ENCODE measurements at places on chromosomes 5 and 9.

DNA sequence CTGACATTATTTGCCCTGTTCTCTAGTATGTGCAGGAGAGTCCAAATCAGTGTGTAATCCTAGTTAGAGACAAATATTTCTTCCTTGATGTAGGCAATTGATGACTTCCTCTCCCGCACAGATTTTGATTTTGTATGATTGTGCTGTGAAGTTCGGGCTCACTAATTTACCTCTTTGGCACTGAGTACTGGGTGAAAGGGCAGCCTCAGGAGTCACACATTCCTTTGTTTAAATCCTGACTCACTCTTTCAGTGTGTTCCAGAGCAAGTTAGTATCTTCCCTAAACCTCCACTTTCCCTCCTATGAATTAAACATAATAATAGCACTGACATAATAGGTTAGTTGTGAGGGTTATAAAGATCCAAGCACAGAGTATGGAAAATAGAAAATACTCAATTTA lies 269.7 kb downstream of the ISL1 start:
- DNase-seq: no peak

- DNase-seq: no peak
These were observed 162.7 kb upstream of the LHFPL2 start for GRCh38 chr5:78811121-78811817.

GRCh38 chr5:64690417-64691151 lies at the start of gene SHISAL2B:
Gene SHISAL2B (plus strand): TSS chr5:64690503. CDS start chr5:64690624, 121 bp downstream.
- DNase-seq: no peak

DNA sequence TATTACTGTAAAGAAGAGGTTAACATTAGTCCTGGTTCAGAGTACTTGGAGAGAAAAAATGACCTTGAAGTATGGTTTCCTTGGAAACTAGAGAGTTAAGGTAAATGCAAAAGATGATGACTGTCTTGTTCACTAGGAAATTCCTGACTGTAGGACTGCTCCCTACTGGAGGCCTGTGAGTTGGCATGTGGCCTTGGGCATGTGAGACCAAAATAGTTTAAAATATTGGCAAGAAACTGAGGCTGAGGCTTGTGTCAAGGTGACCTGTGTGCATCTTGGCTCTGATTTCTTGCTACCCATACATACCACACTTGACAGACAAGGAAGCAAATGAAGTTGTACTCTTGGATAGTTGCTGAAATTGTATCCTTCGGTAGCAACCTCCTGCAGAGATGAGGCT lies 96.5 kb downstream of the TARS1 start:
- DNase-seq: no peak

- no peak for DNase-seq
These were observed 13.1 kb upstream of the TENT4A start for GRCh38 chr5:6700074-6700684.

DNA sequence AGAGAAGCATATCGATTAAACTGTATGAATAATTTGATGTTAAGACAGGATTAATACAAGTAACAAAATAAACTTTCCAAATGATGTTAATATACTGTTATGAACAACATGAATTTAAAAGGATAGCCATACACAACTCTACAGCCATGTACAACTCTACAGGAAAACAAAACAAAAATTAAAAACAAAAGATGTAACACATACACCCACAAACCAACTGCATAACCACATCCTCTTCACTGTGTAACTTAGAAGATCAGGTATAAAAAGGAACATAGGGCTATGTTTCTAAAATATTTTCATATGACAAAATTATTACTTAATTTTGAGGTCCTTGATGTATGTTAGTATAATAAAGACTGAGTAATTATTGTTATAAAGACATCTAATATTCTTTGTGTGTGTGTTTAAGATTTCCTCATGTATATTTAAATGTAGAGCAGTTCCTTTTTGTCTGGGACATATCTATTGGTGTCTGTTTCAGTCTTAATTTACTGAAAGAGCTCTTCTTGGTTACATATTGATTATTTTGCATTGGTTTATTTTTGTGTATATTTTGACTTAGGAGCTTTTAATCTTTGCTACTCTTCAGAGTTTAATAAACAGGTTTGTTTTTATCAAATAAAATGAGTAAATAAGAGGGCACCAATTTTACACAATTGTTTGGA lies 966.8 kb upstream of the CTNND2 start:
- no peak for DNase-seq

GRCh38 chr5:122218778-122219177 lies 89.4 kb downstream of the ZNF474 start:
- DNase-seq: no peak

GRCh38 chr9:5364294-5365024 lies 24.8 kb upstream of the RLN1 start:
- DNase-seq: no peak

GRCh38 chr5:122192497-122193496 lies 63.5 kb downstream of the ZNF474 start:
- peak; percentile 87 for DNase-seq

DNA sequence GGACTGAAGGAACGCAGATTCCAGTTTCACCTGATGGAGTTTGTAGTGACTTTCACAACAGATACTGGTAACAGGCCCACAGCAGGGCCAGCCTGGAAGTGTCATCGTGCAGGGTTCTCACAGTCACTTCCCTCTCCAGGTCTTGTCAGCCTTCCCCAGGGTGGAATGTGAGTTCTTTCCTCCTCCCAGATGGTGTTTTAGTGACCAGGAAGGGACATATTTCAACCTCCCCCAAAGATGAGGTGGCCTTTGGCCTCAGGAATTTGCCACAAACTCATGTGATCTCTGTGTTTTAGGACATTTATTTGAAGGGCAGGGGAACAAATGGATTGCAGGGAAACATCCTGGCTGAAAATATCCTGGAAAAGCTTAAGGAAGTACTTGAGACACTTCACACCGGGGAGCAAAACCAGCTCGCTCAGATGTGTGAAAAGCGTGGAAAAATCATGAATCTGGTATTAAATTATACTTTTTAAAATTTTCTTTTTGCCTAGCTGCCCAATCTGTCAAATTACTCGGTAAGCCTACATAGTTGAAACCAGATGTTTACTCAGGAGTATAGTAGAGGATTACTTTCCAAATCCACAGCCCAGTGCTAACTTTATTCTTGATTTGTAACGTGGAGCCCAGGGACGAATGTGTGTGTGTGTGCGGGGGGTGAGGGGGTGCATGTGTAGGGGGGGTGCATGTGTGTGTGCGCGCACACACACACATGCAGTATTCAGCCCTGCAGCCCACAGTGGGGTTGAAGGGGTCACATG lies 66.8 kb downstream of the PTPDC1 start:
- DNase-seq: no peak

DNA sequence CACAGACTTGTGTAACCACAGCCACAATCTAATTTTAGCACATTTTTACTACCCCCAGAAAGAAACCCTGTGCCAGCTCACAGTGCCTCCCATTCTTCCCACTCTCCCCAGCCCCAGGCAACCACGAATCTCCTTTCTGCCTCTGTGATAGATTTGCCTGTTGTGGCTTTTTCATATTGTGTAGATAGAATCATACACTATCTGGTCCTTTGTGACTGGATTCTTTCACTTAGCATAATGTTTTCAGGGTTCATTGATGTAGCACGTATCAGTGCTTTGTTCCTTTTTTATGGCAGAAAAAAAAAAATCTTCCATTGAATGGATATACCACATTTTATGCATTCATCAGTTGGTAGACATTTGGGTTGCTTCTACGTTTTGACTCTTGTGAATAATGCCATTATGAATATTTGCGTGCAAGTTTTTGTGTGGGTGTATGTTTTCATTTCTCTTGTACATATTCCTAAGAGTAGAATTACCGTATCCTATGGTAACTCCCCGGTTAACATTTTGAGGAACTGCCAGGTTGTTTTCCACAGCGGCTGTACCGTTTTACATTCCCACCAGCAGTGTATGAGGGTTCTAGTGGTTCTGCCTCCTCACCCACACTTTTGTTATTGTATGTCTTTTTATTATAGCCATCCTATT lies 64.5 kb downstream of the RCL1 start:
- no peak for DNase-seq

- no peak for DNase-seq
These were observed 721.0 kb upstream of the ARRDC3 start for GRCh38 chr5:92104126-92104525.

- no peak for DNase-seq
These were observed 16.1 kb downstream of the SLC45A2 start for GRCh38 chr5:33968211-33969005.

GRCh38 chr5:10102706-10103497 lies 146.8 kb downstream of the ATPSCKMT start:
- no peak for DNase-seq

DNA sequence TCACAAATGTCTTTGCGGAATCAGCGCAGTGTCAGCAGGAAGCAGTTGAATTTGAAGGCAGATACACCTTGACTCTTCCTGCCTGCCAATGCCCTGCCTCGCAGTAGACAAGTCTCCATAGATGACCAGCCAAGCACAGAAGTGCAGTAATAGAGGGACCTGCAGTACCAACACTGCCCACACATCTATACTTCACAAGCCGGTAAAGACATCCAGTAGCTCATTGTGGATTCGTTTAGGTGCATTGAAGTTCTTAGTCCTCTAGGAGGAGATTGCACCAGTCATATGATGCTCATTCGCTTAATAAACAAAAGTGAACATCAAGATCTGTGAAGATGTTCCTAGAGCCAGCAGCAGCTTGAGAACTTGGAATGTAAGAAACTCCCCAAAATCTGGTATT lies 7.1 kb upstream of the IFNA2 start:
- no peak for DNase-seq

DNA sequence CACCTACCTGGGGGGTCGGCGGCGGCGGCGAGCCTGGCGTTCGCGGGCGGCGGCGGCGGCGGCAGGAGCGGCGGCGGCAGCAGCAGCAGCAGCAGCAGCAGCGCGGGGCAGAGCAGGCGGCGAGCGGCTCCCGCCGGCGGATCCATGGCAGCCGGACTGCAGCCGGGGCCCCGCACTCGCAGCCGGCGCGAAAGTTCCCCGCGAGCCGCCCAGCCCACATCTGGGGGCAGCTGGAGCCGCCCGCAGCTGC lies 153 bp downstream of the ADAMTS2 start:
- DNase-seq: no peak

DNA sequence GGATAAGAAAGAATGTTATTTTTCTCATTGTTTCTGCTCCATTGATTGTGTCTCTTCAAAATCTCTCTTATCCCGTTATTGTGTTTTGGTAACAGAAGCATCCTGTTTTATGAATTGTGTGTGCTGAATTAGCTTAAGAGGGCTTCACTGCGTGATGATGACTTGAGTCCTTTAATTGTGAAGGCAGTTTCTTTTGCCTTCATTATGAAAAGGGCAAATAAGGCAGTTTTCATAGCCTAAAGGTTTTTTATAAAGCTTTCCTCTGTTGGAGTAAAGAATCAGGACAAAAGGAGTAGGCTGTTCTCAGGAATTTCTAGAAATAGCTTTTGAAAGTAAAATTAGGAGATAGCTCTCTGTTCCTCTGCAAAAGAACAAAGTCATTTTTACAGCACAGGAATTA lies 169.8 kb downstream of the FOCAD start:
- DNase-seq: no peak

DNA sequence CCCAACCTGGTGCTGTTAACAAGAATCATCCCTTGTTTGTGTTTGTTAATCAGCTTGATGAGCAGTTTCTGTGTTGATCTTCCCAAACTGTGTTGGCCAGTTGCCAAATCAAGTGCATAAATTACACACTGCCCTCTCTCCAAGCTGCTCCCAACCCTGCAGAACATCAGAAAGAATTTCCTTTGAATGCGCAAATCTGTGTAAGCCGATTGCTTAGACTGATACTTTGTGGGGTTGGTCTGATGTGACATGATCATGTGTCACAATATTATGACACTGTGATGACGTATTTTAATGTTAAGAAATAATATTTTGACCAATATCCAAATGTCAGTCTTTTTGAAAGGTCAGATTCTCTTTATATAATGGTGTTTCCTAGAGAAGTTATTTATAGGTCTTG lies 766.4 kb upstream of the WWC1 start:
- peak; percentile 11 for DNase-seq

- no peak for DNase-seq
These were observed 248.5 kb upstream of the PANK3 start for GRCh38 chr5:168827636-168828035.

- peak; percentile 35 for DNase-seq
These were observed 64.7 kb upstream of the SELENOP start for GRCh38 chr5:42876375-42876844.

DNA sequence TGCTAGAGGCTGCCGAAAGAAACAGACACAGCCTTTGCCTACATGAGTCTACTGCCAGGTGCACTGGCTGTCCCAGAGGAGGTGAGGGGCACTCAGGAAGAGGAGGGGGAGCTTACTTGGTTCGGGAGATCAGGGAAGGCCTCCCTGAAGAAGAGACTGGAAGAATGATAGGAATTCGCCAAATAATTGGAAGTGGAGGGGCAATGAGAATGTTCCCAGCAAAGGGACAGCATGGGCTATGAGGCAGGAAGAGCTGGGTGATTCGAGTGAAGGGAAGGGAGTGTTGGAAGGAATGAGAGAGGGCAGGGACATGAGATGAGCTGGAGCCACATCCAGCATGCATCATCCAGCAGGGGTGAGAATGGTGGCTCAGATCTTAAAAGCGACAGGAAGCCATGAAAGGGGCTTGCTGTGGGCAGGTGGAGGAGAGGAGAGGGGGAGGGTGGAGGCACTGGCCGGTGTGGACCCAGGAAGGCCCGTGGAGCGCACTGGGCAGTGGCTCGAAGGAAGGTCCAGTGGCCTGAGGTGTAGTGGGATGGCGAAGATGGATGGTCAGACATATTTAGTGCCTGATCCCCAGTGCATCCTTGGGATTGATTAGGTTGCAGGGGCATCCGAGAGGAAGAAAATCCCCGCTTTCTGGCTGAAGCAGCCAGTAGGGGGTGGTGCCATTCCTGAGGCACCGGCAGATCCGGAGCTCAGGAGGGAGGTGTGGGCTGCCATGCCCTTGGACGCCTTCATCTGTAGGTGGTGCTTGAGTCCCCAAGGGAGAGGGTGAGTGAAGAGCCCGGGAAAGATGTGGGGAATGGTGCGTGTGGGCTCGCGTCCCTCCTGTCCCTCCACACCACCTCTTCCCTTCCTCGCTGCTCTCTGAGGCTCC lies 53.5 kb upstream of the GARNL3 start:
- no peak for DNase-seq

- no peak for DNase-seq
These were observed 29.4 kb downstream of the GSN start for GRCh38 chr9:121297389-121297788.

DNA sequence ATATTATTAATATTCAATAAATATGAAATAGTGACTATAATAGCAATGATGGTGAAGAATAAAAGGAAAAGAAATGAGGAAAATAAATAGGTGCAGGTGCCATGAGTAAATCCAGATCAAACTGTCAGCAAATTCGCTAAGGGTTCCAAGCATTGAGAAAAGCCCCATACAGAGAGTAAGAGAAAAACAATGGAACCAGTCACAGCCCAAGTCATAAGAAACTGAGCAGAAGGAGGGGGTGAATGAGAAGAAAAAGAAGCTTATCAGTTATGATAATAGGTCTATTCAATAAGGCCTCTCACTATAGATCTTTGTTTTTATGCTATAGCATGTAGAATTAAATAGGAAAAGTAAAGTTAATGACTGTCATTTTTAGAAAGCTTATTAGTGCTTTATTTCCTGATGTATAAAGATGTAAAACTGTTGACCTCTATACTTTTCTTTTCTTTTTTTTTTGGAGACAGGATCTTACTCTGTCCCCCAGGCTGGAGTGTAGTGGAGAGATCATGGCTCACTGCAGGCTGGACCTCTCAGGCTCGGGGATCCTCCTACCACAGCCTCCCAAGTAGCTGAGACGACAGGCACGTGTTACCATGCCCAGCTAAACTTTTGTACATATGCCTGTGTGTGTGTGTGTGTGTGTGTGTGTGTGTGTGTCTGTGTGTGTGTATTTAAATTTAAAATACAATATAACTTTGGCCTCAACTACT lies 72.4 kb downstream of the FYB1 start:
- DNase-seq: peak; percentile 30

GRCh38 chr5:143796125-143796524 lies 15.8 kb upstream of the HMHB1 start:
- no peak for DNase-seq

GRCh38 chr9:93255994-93256877 lies 72.3 kb downstream of the WNK2 start:
- DNase-seq: no peak
